ENCODE measurements at places on chromosomes 2 and 18.

- no peak for DNase-seq
These were observed 40.0 kb downstream of the STEAP3 start for GRCh38 chr2:119263656-119264055.

DNA sequence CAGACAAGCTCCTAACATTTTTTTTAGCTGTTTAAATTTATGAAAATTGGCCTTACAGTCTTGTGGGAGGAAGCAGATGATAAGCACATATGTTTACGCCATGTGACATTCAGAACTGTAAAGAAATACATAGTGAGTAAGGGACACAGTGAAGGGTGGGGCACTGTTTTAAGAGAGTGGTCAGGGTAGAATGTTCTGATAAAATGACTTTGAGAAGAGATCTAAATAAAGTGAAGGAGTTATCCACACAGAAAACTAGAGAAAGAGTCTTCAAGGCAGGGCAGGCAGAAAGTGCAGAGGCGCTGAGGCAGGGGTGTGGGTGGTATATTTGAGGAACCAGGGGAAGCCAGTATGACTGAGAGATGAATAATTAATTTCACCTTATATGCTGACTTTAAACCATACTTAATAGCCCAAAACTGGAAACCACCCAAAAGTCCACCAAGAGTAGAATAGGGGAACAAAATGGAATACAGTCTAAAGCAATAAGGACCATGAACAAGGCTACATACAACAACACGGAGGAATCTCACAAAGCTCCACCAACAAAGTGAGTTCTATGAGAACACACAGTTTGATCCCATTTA, 8.6 kb downstream of the MREG start:
- peak; percentile 70 for DNase-seq

DNA sequence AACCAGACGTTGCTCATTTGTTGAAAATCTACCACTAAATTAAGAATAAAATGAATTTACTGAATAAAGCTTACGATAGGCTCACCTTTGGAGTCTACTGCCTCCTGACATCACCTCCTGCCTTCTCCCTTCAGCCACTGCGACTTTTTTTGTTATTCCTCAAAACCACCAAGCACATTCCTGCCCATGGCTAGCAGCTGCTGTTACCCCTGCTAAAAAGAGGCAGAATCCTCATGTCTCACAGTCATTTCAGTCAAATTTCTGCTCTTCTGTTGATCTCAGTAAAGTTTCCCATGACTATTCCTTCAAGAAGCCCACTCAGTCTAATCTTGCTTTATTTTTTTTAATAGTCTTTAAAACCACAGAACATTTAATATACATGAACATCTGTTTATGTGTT, 40.8 kb upstream of the ANKRD62 start:
- no peak for DNase-seq

GRCh38 chr18:33517950-33518349, 60.1 kb upstream of the ASXL3 start:
- no peak for DNase-seq

- no peak for DNase-seq
These were observed 40.0 kb upstream of the ITGA6 start for GRCh38 chr2:172387361-172387760.

DNA sequence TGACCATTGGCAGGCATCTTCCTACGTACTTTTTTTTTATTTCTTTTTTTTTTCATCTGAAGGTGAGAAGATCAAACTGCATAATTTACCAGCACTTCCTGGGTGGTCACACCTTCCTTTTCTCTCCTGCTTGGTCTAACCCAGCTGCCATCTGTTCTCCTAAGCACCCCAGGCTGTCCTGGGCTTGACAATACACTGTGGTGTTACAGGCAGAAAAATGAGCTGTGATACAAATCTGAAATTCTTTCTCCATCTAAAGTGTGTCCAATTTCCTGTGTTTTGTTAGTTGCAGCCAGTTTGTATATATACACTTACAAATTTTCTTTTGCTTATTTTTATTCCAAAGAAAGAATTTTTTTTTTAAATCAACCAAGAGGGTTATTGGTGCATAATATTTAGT, 786.0 kb upstream of the ZEB2 start:
- no peak for DNase-seq

DNA sequence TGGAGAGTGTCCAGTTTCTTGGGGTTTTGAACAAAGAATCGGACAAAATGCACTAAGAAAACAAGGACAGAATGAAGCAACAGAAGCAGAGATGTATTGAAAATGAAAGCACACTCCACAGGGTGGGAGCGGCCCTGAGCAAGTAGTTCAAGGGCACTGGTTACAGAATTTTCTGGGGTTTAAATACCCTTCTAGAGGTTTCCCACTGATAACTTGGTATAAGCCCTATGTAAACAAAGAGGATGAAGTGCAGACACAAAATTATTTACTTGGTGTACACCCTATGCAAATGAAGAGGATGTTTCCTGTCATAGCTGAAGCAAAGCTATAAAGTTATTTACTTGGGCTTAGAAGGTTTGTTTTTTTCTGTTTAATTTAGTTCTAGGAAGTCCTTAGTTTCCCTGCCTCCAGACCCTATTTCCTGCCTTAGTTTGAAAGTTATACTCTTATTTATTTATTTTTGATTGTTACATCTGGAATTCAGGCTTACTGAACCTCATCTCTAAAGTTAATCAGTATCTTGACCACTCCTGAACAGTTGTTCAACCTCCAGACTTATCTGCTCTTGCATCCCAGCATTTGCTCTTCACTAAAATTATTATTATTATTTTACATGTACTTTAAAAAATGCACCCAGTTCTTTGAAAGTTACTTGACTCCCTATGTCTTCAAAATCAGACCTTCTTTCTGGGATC, 193.5 kb downstream of the SPP2 start:
- DNase-seq = peak; percentile 1

DNA sequence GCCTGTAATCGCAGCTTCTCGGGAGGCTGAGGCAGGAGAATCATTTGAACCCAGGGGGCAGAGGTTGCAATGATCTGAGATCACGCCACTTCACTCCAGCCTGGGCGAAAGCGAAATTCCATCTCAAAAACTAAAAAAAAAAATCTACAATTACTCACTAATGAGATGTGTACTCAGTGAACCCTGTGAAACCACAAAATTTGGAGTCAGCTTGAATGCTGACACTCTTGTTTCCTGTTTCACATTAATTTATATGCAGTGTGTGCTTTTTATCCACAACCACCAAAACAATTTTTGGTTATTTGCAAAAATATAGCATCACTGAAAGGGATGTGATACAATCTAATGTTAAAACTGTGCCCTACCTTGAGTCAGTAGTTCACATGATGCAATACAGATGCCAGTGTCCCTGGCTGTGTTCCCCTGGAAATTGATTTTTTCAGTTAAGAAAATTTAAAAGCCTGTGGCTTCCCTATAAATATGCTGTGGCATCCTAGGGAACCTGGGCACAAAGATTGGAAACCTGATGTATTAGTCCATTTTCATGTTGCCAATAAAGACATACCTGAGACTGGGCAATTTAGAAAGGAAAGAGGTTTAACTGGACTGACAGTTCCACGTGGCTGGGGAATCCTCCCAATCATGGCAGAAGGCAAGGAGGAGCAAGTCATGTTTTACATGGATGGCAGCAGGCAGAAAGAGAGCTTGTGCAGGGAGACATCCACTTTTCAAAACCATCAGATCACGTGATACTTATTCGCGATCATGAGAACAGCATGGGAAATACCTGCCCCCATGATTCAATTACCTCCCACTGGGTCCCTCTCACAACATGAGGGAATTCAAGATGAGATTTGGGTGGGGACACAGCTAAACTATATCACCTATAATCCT, 337.5 kb upstream of the NT5C1B start:
- DNase-seq = no peak

DNA sequence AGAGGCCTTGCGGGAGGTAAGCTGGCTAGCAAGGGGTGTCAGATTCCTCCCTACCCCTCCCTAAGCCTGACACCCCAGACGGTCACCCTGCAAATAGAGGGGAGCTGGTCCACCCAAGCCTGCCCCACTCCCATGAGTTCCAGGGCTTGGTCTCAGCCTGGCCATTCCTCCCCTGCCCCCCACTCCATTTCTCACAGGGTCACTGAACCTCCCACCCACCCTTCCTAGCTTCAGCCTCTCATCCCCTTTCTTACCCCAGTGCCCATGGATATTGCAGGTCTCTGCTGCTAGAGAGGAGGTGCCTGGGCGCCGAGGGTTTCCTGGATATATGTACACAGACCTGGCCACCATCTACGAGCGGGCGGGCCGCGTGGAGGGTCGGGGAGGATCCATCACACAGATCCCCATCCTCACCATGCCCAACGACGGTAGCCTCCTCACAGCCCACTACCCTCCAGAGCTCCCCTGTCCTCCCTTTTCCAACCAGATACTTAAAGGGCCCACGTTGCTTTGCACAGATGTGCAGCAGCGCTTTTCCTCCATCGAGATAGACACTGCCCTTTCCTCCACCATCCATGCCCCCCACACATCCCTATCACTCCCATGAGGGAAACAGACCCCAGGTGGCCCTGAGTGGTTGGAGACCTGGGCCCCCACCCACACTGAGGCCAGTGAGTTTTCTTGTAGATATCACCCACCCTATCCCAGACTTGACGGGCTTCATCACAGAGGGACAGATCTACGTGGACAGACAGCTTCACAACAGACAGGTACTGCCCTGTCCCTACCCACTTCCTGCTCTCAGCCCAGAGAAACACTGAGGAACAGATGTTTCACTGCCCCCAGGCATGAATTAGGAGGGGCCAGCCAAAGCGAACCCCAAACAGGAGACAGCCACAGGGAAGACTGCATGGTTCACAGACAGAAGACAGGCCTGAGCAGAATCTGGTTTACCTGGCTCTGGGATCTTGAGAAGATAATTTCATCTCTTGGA, 15.2 kb upstream of the ANKRD53 start:
- no peak for DNase-seq

- peak; percentile 25 for DNase-seq
These were observed 677 bp downstream of the GAD1 start for GRCh38 chr2:170817093-170818035.

DNA sequence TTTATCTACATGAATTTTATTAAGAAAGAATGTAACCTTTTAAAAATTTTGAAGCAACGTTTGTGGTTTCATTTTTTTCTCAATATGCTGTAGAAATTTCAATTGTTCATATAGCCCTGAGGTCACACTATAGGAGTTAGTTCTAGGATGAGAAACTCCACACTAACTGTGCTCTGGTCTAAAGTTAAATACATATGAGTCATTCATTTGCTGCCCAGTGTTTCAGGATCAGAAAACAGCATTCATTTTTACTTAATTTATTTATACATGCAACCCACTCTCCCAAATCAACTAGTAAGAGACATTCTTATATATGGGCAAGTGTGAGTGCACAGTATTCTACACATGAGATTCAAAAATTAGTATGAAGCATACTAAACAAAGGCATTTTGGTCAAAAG, 137.9 kb downstream of the DOCK10 start:
- DNase-seq = no peak

- DNase-seq = no peak
These were observed 6.0 kb upstream of the UGT1A5 start for GRCh38 chr2:233706720-233707119.

DNA sequence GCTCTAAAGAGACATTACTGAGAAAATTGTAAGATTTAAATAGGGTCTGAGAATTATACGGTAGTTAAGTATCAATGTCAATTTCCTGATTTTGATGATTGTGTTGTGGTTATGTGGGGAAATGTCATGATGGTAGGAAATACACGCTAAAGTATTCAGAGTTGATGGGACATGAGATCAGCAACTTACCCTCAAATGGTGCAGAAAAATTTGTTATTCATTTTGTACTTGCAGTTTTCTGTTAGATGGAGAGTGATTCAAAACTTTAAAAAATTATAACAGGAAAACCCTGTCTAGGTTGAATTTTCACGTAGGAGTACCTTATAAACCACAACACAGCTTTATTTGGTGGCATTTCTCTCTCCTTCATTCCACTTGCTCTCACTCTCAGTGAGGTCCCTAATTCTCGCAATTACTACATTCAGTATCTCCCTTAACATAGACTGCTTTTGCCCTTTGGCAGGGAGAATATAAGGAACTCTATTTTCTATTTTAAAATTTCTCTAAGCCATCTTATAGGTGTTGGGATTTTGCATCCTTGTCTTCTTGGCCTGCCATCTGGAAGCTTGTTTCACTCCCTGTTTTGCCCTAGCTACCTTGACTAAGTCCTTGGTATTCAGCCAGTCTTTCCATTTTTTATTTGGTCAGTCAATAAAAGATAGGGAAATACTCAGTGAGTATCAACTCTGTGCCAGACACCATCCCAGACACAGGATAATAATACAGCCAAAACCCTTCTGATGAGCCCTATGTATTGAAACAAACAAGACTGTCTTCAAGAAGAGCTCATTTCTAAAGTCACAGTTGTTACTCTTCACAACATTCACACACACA, 550.6 kb upstream of the ACVR2A start:
- DNase-seq = no peak

Data from GM12865 (cell line).